Nucleus accumbens (tissue), 56 donors: ENCODE measurements at places on chromosomes 1 and 21.

DNA sequence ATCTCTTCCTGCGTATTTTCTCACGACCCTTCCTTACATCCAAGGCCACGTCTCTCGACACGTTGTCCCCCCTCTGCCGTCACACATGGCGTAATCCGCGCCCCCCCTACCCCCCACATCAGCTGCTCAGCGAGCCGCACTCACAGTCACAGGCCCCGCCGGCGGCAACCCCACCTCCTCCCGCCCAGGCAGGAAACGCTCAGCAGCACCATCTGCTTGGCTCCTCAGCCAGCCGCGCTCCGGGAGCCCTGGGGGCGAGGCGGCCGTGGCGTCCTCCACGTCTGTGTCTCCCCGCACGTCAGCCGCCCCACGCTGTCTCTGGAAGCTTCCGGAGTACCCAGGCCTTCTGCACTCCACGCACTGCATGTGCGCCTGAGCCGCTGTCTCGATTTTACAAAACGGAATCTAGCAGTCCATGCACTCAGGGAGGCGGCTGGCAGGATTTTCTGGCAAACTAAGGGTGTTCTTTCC, 64.6 kb downstream of the SIK1 start:
- DNase-seq: peak; percentile 57

DNA sequence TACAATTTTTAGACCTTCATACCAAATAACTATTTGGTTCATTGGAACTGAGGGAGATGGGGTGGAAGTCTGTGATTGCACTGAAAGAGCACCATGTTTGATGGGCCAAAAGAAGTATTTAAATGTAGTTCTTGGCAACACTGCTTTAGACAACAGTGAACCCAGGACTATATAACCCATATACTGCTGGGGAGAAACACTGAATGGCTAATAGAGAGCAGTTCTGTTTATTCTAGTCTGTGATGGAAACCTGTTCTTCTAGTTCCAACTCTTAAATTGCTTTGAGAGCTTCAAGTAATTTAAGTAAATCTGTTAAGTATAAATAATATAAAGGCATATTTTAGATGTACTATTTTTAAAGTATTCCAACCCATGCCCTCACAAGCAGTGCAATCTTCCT, 96.3 kb downstream of the NIBAN1 start:
- DNase-seq: no peak

GRCh38 chr21:42370894-42371654, 4.7 kb upstream of the TFF1 start:
- no peak for DNase-seq

DNA sequence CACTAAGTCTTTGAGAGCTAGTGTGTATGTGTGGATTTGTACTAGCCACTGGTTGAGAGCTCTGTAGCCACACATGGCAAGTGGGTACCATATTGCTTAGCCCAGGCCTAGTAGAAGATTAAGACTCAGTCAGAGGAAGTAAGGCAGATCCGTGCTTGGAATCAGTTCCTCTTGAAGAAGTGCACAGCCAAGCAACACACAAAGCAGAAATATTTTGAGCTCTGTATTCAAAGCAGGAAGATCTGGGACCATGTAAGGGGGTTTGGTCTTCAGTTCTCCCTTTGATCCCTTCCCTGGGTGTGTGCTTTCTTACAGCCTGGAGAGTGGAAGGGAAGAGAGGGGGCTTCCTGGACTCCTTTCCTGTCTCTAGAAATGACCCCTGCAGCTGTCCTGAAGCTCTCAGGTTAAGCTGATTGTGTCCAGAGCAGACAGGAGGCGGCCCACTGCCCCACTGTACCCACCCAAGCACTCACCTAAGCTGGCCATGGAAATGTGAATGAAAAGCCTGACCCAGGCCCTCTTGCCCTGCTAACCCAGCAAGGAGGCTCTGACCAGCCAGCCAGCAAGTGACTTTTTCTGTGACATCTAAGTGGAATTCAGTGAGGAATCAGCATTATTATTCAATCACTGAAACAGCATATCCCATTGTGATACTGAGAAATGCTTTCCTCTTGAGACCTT, 3.6 kb downstream of the ETS2 start:
- DNase-seq: no peak

DNA sequence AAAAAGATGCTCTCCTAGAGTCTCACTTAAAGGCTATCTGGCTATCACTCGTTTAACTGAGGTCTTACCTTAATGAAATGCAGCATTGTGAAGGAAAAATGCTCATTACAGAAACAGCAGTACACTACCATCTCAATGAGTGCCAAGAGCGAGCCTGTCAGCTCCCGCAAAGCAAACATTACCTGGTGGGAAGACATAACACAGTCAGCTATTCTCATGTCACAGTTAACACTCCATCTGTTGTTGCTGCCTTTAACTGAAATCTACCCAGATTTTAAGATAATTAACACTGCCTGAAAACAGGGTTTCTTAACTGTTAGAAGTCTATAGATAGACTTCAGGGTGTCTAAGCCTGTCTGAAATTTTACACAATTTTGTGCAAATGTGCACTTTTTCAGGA, 39.1 kb downstream of the PCSK9 start:
- no peak for DNase-seq
